ENCODE measurements at places on chromosomes 3 and 15.

DNA sequence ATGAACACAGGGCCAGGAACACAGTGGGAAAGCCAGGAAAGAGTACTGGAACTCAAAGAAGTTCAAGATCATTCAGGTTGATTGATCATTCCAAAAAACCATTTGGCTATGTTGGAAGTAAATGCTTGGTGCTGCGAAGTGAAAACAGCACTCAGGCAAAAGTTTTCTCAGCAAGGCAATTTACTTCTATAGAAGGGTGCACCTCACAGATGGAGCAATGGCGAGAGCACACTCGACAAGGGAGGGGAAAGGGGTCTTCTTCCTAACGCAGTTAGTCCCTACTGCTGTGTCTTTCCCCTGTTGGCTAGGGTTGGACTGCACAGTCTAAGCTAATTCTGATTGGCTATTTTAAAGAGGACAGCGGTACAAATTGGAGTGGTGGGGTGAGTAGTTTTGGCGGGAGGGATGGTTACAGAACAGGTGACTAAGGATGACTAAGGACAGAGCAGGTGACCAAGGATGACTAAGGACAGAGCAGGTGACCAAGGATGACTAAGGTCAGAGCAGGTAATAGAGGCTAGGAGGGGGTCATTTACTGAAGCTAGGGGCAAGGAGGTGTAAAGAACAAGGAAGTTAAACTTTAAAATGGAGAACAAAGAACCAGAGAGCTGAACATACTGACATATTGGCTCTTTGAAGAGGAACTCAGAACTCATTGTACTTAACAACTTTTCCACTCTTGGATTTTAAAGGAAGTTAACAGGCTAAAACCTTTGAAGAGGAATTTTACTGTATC is 43.3 kb downstream of the HOMER2 start:
- no peak for DNase-seq

DNA sequence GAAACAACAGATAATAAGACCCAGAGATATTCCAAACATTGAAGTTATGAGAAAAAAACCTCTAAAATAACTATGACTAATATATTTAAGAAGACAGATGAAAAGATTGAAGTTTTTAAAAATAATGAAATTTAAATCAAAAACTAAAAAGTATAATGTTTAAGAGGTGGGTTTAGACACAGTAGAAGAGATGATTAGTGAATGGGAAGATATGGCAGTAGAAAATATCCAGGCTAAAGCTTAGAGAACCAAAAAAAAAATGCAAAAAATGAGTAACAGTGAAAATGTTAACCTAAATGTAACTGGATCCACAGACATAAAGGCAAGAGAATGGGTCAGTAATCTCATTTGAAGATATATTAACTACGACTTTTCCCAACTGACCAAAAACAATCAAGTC is 52.2 kb downstream of the RETNLB start:
- no peak for DNase-seq

DNA sequence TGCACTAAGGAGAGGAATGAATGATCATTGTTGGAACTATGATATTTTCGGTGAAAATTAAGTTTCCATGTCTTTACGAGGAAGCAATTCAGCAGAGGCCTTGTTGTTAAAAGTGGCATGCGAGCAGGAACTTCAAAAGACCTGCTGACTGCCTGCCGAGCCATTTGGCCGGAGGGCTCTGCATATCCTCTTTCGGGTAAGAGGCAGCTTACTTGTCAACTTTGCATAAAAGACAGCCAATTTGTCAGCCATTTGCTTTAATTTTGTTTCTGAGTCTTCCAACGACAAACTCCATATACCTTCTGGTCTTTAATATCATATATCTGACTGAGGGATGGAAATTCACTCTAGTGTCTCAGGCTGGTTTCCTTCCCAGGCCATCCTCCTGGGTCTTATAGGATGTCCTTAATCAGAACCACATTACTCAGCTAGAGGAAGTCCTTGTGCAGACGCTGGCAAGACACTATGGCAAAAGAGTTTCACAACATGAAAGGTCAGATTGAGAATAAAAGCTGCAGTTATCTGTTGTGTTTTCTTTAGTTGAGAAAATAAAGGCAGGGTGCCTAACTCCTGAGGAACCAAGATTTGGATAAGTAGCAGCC is 128.7 kb upstream of the WNT5A start:
- no peak for DNase-seq

GRCh38 chr3:112593258-112593657 is 31.4 kb downstream of the SLC35A5 start:
- DNase-seq, result no peak

- DNase-seq, result no peak
Observed at GRCh38 chr3:88321363-88322050, 171.7 kb downstream of the C3orf38 start.

DNA sequence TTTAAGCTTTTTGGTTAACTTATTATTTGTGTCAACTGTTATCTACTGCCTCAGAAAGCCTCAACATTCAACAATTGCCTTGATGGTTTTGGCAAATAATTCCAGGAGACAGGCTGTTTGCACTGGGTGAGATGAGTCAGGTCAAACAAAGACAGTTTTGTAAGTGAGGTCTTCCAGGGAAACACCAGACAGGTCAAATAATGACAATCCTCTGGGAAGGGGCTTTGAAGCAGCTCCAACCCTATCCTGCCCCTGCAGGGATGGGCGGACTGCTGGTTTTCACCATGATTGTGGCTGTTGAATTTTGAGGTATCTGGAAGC is 79.4 kb upstream of the PRR23E start:
- DNase-seq, result no peak

GRCh38 chr15:64917211-64917610 is 5.5 kb downstream of the ANKDD1A start:
- DNase-seq, result no peak

DNA sequence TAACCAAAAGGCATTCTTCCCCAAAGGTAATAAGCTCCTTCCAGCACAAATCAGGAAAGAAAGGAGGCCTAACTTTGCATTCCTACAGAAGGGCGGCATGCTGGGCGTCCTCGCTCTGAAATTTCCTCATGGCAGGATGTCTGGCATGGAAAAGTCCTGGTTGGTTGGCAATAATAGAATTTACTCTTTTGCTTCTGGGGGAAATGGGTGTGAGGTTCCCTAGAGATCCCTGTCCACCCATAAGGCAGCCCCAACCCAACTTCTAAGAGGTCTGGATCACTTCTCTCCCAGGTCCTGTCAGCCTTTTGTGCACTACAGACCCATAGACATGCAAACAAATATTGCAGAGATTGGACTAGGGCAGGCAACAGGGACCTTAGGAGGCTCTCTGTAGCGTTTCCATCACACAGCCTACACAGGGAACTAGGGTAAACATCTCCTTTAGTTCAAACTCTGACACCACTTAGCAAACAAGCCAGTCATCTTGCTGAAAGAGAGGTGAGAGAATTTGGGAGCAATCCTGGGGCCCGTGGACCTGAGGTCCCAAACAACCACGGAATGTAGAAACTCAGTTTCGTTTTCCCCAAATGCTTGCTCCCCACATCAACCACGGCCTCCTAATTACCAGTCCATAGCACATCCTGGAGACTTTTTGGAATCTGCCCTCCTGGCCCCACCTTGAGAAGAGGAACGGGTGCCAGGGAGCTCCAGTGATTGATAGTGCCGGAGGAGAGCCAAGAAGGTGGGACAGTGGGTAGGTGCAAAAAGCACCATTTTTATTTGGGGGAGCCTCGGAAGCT is 2.1 kb downstream of the ZIC4 start:
- no peak for DNase-seq

- no peak for DNase-seq
Observed at GRCh38 chr3:99928771-99929744, 111.4 kb downstream of the CMSS1 start.

DNA sequence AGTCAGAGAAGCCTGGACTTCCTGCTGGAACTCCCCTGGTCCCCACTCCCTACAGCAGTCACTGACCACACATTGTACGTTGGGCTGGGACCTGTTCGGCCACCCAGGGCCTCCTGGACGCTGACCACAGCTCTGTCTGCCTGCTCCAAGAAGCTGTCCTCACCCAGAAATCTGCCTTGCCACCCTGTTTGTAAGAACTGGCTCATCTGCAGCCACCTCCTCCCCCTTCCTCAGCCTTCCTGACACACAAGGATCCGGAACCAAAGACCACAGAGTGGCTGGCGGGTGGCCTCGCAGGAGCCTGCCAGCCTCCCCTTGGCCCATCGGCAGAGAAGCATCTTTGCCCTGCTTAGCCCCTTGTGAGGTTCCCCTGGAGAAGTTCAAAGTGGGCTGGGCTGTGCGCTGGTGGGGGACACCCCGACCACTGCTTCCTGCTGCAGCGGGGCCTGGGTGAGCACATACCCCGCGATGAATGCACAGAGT is 91.9 kb downstream of the PCSK6 start:
- no peak for DNase-seq

DNA sequence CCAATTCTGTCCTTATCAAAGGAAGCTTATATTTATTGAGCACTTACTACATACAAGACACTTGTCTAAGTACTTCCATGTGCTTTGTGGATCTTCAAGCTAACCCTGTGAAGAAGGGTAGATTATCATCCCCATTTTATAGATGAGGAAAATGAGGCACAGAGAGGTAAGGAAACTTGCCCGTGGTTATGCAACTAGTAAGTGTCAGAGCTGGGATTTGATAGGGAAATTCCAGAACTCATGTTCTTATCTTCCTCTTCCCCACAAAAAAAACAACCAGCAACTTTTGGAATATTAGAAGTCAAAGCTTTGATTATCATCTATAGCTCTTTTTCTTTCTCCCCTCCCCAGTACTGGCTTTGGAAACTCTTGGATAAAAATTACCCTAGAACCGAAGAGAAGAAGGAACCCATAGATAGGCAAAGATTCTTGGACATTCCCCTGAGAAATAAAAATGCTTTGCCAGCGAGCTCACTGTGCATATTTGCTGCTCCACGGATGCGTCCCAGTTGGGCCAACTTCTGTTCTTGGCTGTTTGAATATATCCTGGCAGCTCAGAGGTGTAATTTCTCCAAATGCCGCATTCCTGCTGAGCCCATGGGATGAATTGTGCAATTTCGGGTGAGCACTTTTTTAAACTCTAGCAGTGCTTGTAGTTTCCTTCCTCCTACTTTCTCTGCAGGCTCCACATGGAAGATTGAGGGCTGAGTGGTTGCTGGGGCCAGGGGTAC is 591.5 kb upstream of the CFAP20DC start:
- DNase-seq, result no peak

DNA sequence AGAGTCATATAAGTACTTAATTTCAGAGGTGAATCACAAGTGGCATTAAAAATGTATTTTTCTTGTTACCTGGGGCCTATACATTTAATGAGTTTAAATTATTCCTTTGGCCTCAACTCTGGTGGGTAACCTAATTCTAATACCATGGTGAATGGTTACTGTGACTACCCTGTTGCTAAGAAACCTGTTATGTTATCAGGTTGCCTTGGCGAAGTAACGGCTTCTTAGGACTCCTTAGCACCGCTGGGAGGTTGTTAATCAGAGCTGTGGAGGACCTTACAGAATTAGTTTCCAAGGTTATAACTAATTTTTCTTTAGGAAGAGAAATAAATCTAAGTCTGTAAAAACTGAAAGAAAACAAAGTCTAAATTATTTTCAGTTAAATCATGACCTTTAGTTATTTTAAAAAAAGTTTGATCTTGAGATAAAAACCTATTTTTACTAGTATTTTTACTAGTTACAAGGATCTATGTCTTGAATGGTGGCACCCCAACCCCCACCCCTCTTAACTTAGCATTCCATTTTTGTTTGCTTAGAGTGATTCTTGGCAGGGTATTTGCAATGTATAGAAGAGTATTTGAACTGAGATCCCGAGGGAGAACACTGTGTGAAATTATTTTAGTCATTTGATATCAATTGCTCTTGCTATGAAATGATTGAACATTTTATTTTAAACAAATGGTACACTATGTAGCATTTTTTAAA is 155.5 kb downstream of the FNDC3B start:
- DNase-seq, result no peak

GRCh38 chr3:114128826-114129225 is 50.0 kb downstream of the DRD3 start:
- no peak for DNase-seq

- no peak for DNase-seq
Observed at GRCh38 chr3:61979638-61980037, 393.7 kb downstream of the FEZF2 start.

DNA sequence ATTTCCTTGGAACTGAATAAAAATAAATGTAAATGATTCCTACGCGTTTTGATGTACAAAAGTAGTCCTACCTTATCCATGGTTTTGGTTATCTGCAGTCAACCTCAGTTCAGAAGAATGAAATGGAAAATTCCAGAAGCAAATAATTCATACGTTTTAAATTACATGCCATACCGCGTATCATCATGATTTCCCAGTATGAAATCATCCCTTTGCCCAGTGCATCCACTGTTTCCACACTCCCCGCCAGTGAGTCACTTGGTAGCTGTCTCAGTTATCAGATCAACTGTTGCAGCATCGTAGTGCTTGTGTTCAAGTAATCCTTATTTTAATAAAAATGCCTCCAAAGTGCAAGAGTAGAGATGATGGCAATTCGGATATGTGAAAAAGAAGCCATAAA is 9.1 kb upstream of the MFSD1 start:
- no peak for DNase-seq

DNA sequence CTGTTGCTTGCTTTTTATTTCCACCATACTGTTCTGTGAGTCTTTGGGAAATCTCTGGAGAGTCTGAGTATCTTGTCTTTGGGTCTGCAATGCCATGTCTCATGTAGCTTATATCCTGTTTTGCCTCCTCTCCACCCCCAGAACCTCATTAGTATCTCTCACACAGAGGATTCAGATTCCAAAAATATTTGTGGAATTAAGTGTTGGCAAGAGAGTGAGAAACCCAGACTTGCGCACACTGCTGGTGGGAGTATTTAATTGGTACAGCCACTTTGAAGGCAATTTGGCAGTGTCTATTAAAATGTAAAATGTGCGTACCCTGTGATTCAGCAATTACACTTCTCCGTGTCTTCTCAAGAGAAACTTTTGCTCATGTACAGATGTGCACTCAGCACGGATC is 68.6 kb downstream of the ZNF621 start:
- no peak for DNase-seq

DNA sequence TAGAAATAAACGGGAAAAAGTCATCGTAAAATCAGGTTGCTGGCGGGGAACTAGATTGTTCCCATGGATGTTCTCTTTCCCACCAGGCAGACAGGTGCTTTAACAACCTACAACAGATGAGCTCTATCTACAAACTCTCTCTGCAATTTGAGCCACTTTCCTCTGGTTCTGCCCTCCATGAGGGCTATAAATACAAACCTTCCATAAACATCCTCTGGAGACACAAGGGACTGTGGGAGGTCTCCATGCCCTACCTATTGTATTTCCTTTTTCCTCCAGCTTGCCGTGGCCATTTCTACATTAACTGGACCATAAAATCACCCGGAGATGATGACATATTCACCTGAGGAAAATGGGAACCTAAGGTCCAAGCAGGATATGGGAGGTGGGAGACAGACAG is 151.1 kb downstream of the GABRB3 start:
- DNase-seq, result no peak

- no peak for DNase-seq
Observed at GRCh38 chr15:91265416-91265940, 165.4 kb downstream of the SV2B start.

- no peak for DNase-seq
Observed at GRCh38 chr15:79101866-79102581, 11.4 kb upstream of the RASGRF1 start.

- DNase-seq, result no peak
Observed at GRCh38 chr3:189570916-189571315, 60.3 kb upstream of the TP63 start.

- DNase-seq, result no peak
Observed at GRCh38 chr3:101259485-101260341, 60.7 kb downstream of the IMPG2 start.

GRCh38 chr15:100753503-100753902 is 126.1 kb upstream of the ALDH1A3 start:
- DNase-seq, result no peak

Measured in stimulated activated naive CD4-positive, alpha-beta T cell treated with Interleukin-2 at 50 U/mL for 16 hours (primary cell).